Transverse colon (tissue), 4 donors: ENCODE measurements at places on chromosomes 4 and X. TPM values are rescaled to one million over a fixed set of nuclear protein-coding genes. Genes with fewer than 3 reads are reported as not detected.

GPR143 gene
- 1.6 TPM for total RNA-seq

PDK3 gene
- total RNA-seq = 22.7 TPM

BANK1 gene
- total RNA-seq = 22.4 TPM

CXCL3 gene
- total RNA-seq = 5.2 TPM

DNA sequence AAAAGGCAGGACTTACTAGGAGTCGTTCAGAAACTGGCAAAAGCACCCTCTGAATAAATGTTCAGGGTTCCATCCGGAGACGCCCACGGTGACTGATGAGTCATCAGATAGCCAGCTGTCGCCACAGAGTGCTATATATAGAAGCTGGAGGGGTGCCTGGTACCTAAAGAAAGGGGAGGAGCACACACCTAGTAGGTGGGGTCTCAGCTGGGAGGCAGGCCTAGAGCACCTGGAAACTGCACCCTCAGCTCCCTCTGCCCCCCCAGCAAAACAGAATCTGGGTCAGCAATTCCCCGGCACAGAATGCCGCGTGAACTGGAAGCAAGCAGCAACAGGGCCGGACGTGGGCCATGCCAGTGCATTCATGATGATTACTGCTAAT lies 242.0 kb downstream of the BCOR start:
- peak; percentile 62 for DNase-seq

MBNL3 gene
- 37.4 TPM for total RNA-seq

GRCh38 chrX:65589304-65589703 lies 54.7 kb upstream of the LAS1L start:
- no peak for DNase-seq
